Right atrium auricular region (tissue), 2 donors: ENCODE measurements at places on chromosomes 1 and 21.
A peak's percentile ranks its signal among the peaks of the same experiment; 100 is the strongest.

- no peak for DNase-seq
These were observed 12.4 kb upstream of the TBX15 start for GRCh38 chr1:119000371-119001180.

GRCh38 chr1:172585348-172585747, 52.4 kb downstream of the SUCO start:
- DNase-seq, result no peak

GRCh38 chr1:106457368-106457767, 599.1 kb upstream of the PRMT6 start:
- no peak for DNase-seq

- no peak for DNase-seq
These were observed 30.3 kb upstream of the PGBD5 start for GRCh38 chr1:230456478-230456877.

GRCh38 chr1:90175490-90176167, 180.7 kb downstream of the ZNF326 start:
- DNase-seq, result no peak

DNA sequence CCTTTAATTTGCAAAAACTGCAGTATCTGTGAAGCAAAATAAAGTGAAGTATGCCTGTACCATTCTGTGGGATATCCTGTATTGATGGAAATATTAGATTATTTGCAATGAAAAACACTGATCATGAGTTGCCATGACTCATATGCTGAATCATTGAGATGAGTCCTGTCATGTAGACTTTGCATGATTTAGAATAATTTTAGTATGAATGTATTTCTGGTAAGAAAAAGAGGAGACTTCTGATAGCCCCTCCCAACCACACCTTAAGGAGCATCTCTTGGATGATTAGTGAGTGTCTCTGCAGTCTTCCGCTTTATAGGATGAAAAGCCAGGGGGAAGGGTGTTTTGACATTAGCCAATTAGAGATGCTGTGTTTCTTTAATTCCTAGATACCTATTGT, 55.2 kb upstream of the PTGS2 start:
- DNase-seq, result no peak

GRCh38 chr1:244376126-244376525, 75.6 kb downstream of the ADSS2 start:
- DNase-seq, result no peak

DNA sequence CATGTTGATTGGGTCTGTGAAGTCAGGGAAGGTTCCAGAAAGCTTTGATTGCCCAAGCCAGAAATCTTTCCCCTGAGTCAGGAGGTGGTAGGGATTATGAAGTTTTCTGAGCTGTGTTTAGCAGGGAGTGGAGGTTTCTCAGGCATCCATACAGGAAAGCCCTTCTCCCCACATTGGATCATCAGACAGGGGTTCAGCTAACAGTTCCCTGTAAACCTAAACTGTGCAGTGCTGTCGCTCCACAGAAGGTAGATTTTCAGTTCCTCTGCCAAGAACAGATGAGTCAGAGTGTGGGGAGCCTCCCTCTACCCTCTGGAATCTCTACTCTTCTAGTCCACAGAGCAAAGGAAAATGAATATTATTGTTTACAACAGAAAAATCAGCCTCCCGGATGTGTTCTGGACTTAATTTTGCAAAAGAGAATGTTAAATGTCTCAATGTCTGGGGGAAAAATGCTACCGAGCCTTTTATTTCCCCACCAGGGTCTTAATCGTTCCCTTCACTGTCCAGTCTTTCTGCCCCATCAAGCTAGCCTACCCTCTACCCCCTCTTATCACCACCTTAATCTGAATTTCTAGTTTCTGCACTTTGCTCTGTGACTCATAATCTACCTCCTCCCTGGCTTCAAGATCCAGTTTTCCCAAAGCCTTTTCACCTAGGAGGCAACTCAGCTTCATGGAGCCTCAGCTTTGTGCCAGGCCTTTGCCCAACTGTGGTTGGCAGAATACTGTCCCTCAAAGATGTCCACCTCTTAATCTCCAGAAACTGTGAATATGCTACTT, 355.6 kb downstream of the PRDM2 start:
- no peak for DNase-seq

- DNase-seq, result no peak
These were observed 224.9 kb downstream of the DAB1 start for GRCh38 chr1:57198912-57199311.

GRCh38 chr1:210417881-210418280, 89.2 kb downstream of the HHAT start:
- DNase-seq, result no peak

- DNase-seq, result no peak
These were observed 38.3 kb downstream of the LRRN2 start for GRCh38 chr1:204647114-204647804.

DNA sequence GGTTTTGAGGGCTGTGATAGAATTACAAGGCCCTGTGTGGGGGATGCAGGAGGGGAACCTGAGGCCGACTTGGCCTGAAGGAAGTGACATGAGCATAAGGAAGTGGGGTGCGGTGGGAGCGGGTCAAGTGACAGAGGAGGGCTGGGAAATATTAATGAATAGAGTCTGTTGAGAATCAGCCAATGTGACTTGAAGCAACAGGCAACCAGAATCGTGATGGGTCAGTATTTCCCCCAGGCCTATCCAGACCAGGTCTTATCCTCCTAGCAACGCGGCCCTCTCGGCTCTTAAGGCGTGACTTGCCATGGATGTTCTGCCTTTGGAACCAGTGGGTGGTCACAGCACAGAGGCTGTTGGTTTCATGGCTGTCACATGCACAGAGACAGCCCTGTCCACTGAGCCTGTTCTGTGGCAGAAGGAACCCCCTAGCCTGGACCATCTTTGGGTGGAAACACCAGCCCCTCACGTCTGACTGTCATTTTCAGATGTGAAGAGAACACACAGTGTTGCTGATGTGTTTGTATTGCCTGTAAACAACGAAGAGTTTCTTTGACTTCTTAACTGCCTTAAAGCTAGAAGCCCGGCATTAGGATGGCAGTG, 468.8 kb downstream of the CAMTA1 start:
- DNase-seq, result no peak

GRCh38 chr1:64623750-64624191, 121.1 kb upstream of the RAVER2 start:
- no peak for DNase-seq

DNA sequence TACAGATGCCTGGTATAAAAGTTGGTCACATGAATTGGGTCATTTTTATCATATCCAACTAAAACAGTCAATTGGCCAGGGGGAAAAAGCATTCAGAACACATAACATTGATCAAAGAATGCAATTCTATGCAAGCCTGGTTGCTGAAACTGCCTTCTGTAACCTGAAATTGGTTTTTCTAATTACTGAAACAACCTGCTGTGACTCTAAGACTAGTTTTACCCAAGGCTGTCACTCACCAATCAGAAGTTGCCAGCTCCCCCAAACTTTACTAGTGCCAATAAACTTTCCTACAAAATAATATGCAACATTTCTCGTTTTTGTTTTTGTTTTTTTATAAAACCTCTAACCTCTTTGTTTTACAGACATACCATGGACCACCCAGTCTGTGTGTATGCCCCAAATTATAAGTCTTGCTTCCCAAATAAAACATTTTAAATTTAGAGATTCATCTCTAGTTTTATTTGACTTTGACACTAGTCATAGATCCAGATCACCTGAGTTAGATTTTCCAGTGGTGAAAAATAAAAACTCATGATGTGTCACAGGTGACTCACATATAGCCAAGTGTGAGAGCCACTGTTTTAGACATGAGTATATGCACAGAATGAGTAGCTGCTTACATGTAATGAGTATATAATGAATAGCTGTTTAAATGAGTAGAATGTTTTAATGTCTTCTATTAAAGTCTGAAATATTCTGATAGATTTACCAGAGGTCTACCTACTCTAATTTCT, 64.2 kb upstream of the CR2 start:
- DNase-seq, result no peak

DNA sequence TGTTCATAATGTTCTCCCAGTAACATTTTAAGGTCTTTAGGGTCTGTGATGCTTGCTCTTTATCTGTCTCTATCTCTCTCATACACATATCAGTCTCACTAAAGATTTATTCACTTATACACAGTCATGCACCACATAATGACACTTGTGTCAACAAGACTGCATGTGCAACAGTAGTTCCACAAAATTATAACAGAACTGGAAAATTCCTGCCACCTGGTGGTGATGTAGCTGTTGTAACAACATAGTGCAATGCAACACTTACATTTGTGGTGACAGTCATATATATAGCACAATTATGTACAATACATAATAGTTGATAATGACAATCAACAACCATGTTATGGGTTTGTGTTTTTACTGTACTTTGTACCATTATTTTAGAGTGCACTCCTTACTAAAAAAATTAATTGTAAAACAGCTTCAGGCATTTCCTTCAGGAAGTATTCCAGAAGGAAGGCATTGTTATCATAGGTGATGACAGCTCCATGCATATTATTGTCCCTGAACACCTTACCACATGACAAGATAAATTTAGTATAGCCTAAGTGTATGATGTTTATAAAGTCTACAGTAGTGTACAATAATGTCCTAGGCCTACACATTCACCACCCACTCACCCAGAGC, 8.1 kb downstream of the TDRD5 start:
- no peak for DNase-seq

DNA sequence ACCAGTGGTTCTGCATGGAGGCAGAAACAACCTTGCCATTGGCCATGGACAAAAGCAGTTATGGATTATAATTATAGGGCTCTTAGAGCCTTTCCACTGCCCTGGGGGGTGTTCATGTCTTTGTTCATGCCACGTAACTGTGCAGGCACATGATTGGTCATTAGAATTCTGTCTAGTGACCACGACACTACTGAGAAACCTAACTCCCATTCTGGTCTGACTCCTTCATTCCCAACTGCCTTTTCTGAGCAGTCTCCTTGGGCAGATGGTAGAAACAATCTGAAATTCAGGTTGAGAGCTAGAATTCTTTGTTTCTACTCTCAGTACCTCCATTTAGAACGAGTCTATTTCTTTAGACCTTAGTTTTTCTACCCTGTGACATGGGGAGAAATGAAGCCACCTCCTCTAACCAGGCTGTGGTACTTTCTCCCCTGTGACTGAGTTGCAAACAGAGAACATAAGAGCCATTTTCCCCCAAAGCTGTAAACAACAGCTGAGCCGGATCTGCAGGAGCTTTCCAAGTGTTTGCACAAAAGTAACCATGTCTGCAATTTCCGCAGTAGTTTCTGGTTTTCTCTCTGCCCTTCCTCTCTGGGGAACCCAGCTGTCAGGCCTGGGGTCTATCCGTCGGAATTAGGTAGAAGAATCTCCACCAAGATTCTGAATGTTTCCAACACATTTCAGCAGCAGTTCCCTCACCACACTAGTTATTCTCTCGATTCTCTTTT, 37.7 kb upstream of the IPO9 start:
- DNase-seq, result peak; percentile 53

GRCh38 chr1:208279826-208280588, 35.8 kb upstream of the PLXNA2 start:
- DNase-seq, result no peak

- peak; percentile 90 for DNase-seq
These were observed 90.4 kb downstream of the SLC45A1 start for GRCh38 chr1:8408151-8408839.

DNA sequence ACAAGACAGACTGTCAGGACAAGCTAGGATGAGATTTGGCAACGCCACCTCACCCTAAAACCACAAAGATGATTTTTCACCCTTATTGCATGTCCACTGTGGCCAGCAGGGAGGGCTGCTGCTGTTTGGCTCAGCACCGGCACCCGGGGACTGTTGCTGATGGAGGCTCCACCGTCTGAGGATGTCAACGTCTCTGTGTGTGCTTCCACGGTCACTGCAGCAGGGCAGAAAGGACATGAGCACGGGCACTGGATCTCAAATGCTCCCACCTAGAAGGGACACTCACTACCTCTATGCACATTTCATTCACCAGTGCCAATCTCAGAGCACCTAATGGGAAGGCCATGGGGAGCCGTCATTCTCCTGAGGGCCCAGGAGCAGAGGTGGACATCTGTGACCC, 599.6 kb downstream of the PTPRU start:
- DNase-seq, result peak; percentile 21

- DNase-seq, result no peak
These were observed 306.7 kb downstream of the DSCAM start for GRCh38 chr21:40540216-40540615.

DNA sequence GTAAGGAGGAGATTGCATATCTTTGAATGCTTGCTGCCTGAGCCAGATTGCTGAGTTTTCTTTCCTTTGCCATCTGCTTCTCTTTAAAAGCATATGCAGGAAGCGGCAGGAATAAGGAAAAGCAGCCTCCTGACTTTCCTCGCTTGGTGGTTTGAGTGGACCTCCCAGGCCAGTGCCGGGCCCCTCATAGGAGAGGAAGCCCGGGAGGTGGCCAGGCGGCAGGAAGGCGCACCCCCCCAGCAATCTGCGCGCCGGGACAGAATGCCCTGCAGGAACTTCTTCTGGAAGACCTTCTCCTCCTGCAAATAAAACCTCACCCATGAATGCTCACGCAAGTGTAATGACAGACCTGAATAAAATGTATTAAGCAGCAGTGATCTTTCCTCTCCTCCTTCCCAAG, 1.5 kb downstream of the CORT start:
- DNase-seq, result no peak
